Heart right ventricle (tissue), 16 donors: ENCODE measurements at places on chromosomes 5 and 9. TPM values are rescaled to one million over a fixed set of nuclear protein-coding genes. Genes with fewer than 3 reads are reported as not detected.
A peak's percentile ranks its signal among the peaks of the same experiment; 100 is the strongest.

GRCh38 chr9:2675834-2676233, 41.5 kb upstream of the KCNV2 start:
- DNase-seq = no peak
- H3K36me3 ChIP-seq = no peaks in the 10 kb centered on the region
- H3K27ac ChIP-seq = no peak overlapping the region
- no peaks in the 10 kb centered on the region for H3K27me3 ChIP-seq
- no peaks in the 10 kb centered on the region for H3K4me1 ChIP-seq
- H3K4me3 ChIP-seq = no peak overlapping the region

Gene MCIDAS
- total RNA-seq = not detected

GRCh38 chr9:127785933-127786772, at the start of gene CDK9:
CDK9 (plus strand) TSS chr9:127786034; CDS start chr9:127786149, 115 bp downstream.
- H3K4me3 ChIP-seq = peak within 1 kb of the TSS; percentile 97
- H3K36me3 ChIP-seq = peaks cover 16% of the 10 kb centered on the region
- DNase-seq = peak; percentile 91
- H3K27ac ChIP-seq = peak within 1 kb of the TSS; percentile 99
- no peaks in the 10 kb centered on the region for H3K27me3 ChIP-seq

DNA sequence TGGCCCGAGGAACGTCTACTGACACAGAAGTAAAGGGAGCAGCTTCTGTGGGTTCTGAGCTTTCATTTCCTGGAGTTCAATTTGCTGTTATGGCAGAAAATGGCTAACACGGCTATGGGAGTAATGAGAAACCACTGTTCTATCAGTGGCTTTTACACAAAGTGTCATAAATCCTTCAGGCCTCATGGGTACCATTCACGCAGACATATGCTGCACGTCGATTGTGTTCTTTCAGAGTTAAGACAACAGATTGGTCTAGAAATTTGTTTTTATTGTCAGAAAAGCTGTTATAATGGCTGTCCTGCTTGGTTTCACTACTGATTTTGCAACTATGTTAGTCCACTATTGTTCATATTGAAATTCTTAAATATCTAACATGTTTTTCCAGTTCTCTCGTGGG, 135.4 kb downstream of the ALDH1A1 start:
- H3K36me3 ChIP-seq = no peaks in the 10 kb centered on the region
- no peak overlapping the region for H3K4me3 ChIP-seq
- H3K27ac ChIP-seq = no peak overlapping the region
- no peaks in the 10 kb centered on the region for H3K4me1 ChIP-seq
- H3K27me3 ChIP-seq = no peaks in the 10 kb centered on the region

DNA sequence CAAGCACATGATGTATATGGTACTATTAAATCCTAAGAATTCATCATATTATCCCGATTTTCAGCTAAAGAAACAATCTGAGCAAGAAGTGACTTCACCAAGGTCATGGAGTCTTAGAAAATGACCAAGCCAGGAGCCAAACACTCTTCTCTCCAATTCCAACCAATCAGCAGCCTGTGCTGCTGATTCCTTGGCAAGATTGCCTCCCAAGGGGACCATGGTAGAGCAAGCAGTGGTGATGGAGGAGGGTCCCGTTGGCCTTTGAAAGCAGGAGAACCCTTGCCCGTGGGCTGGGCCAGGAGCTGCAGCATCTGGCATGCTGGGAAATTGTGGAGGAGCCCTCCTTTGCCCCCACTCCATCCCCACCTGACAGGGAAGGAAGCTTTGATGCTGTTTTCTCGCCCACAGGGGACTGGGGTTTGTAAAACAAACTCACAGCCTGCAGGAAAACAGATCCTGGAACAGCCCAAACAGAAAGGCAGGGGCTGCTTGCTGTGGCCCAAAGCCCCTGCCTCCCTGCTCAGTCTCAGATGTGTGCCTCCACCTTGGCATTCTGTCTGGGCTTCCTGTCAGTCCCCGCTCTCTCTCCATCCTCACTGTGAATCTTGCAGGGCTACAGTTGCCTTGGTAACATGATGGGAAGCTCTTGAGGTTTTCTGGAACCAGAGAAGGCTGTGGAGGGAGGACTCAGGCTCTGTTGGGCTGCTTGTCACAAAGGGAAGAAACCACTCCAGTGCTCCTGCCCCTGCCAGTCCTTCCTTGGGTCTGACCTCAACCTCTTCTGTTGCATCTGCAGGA, 70.8 kb upstream of the HSPA9 start:
- H3K4me3 ChIP-seq = no peak overlapping the region
- H3K27me3 ChIP-seq = no peaks in the 10 kb centered on the region
- no peaks in the 10 kb centered on the region for H3K36me3 ChIP-seq
- peaks cover 29% of the 10 kb centered on the region for H3K4me1 ChIP-seq
- DNase-seq = no peak

- H3K27me3 ChIP-seq = no peaks in the 10 kb centered on the region
- H3K36me3 ChIP-seq = no peaks in the 10 kb centered on the region
- H3K4me1 ChIP-seq = peaks cover 22% of the 10 kb centered on the region
- DNase-seq = no peak
Observed at GRCh38 chr9:123682746-123683145, 247.2 kb downstream of the DENND1A start.

GRCh38 chr9:87336914-87337333, 160.7 kb upstream of the DAPK1 start:
- no peaks in the 10 kb centered on the region for H3K36me3 ChIP-seq
- H3K4me1 ChIP-seq = peaks cover 7% of the 10 kb centered on the region
- H3K4me3 ChIP-seq = peak overlapping the region; percentile 38
- H3K27me3 ChIP-seq = peaks cover 14% of the 10 kb centered on the region
- no peak for DNase-seq
- H3K27ac ChIP-seq = no peak overlapping the region

Gene SPINK4
- total RNA-seq = not detected

DNA sequence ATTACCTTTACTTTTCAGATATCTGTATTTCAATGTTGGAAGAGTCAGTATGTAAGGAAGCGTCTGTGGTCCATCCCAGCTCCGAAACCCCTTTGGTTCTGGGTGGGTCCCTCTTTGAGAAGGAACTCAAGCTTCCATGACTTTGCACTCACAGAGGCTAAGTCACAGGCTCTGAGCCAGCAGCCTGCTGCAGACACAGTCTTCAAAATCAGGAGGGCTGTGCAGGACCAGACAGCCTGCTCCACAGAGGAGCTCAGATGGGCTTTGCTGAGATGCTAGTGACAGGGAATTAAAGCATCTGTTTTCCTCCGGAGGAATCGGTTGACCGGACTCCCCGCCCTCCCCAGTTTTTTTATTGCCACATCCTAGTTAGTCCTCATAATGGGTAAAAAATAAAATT, 126.4 kb upstream of the ICE1 start:
- H3K4me3 ChIP-seq = no peak overlapping the region
- no peak for DNase-seq
- no peaks in the 10 kb centered on the region for H3K27me3 ChIP-seq
